ENCODE measurements at places on chromosomes 7 and 10.

- no peak for DNase-seq
These were observed 64.9 kb downstream of the MYL10 start for GRCh38 chr7:101563943-101564777.

GRCh38 chr7:51629206-51629605, 312.6 kb upstream of the COBL start:
- DNase-seq: no peak

DNA sequence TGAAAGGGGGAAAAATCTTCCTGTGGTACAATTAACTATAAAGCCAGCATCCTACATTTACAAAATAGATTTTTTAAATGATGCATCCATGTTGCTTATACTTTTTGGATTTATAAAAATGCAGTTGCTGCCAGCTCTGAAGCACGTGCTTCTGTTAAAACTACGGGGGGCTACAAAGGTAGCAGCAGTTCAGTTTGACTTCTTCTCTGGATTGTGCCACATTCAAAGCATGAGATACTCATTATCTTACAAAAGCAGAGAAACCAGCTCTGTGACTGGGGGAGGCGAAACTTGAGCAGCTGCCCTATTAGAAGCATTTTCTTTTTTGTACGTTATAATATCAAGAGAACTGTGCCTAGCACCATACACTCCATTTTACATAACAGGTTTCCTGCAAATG, 31.1 kb downstream of the NEUROD6 start:
- no peak for DNase-seq

- DNase-seq: no peak
These were observed 44.1 kb upstream of the CNPY1 start for GRCh38 chr7:155590215-155591018.

GRCh38 chr7:101106386-101106785, 20.5 kb upstream of the SERPINE1 start:
- no peak for DNase-seq

GRCh38 chr10:48285710-48286109, 11.2 kb upstream of the FRMPD2 start:
- no peak for DNase-seq

- no peak for DNase-seq
These were observed 65.3 kb upstream of the CAMK2B start for GRCh38 chr7:44390701-44391100.

DNA sequence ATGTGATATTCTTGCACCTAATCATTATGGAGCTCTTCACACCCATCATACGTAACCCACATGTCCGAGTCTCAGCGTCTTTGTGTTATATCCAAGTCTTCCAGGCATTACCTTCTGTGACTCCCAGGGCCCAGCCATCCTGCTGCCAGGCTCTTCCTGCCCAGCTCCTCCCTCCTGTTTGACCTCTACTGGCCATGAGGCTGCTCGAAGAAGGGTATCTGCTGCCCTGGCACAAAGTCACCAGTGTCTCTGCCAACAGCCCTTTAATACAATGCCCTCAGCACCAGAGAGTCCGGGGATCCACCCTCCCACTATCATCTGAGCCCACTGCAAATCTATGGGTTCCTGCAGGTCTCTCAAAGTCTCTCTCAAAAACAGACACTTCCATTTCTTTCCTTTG, 65.3 kb upstream of the WAC start:
- DNase-seq: no peak

DNA sequence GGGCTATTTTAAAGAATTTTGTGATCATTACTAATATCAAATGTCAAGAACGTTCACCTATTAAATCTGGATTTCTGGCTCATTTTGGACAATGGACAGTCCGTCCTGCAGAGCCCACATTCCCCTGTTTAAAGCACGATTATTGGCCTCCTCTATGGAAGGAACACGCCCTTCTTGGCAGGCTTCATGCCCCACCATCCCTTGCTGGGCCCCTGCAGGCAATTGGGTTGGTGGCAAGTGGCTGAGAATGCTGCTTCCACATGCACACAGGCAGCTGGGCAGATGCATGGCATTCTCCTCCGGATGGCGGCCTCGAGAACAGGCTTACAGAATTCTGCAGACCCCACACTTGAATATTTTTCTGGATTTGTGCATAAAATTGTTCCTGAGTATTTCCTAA, 305.8 kb upstream of the MKI67 start:
- DNase-seq: no peak

DNA sequence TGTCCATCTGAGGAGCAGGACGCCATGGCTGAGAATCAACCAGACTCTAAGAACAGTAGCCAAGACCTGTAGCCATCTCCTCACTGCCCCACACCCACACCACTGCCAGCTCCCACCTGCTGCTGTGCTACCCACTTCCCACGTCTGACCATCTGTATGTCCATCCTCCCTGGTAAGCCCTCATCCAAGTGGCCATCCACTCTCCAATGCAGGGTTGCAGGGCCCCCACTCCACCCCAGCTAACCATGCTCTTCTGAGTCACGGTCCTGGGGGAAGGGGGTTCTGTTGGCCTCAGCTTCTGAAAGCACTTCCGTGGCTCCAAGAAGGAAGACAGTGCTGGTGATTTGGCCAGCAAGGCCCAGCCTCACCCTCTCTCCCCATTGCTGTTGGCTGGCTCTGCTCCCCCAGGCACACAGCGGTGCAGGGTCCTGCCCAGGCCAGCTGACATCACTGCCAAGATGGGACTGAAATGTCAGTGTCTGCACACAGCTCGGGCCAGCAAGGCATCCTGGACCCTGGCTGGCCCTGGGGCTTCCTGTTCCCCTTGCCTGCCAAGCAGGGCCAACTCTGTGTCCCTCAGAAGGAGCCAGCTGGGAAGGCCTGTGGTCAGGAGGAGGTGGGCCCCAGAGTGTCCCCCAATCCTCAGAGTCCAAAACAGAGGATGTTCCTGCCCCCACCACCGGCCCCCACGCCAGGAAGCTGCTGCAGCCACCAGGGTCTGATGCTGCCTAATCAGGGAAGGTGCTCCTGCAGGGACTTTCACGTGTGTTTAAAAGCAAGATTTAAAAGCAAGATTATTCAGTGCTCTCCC, 17.5 kb downstream of the RASGEF1A start:
- no peak for DNase-seq

DNA sequence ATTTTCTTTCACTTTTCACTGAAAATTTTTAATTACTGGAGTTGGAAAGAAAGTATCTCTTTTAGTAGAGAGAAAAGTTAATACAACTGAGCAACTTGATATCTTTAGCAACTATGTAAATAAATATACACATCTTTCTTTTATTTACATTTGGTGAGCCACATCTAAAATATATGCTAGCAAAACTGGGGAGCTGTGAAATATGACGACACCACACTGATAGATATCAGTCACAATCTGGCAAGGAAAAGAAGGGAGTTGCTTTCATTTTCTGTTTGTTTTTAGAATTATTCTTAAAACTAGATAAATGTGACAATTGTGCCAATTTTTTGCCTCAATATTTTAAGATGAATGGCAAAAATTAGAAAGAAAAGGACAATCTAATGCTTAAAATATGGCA, 2.7 kb upstream of the ZNF804B start:
- DNase-seq: no peak

GRCh38 chr7:106371629-106372028, 86.8 kb upstream of the NAMPT start:
- no peak for DNase-seq

DNA sequence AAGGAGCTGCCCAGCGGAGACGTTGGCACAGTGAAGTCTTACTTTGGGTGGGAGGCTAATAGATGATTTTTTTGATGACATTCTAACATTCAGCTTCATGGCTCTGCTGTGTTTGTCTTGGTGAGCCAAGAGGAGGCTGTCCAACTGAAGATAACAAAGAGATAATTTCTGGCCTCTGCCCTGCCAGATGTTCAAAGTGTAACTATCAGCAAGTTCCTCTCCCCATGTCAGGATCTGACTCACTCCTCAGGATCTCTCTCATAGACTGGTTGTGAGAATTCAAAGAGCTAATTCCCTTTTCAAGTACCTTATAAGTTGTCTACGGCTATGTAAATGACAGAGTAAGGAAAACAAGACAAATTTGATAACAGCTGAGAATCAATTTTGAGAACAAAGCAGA, 1340.9 kb downstream of the XPNPEP1 start:
- peak; percentile 2 for DNase-seq

DNA sequence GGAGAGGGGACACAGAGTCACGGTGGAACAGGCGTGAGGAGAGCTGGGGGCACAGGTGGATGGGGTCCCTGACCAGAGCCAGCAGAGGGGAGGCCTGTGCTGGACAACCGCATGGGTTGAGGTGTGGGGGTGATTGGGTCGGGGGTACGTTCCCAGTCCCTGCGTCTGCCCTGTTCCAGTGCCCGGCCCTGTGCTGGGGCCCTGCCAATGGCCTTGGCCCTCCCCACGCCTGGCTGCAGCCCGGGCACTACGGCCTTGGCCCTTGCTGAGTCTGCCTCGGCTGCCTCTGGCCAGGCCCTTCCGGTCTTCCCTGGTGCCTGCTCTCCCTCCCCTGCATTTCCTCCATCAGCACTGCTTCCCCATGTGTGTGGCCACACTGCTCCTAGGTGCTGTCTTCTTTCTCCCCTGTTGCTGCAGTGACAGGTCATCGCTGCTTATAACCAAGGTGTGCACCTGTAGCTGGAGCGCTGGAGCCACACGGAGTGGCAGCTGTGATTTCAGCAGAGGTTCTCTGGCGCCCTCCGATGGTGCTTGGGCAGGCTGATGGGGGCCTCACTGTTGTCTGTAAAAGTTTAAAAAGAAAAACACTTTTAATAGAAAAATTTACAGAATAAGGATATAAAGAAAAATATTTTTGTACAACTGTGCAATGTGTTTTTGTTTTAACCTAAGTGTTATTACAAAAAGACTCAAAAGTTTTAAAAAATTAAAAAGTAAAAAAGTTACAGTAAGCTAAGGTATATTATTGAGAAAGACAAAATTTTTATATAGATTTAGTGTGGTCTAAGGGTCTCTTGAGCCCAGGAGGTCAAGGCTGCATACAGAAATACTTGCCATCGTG, 45.2 kb upstream of the BHLHA15 start:
- DNase-seq: no peak

GRCh38 chr10:122499491-122499941, 38.2 kb downstream of the HTRA1 start:
- no peak for DNase-seq

- DNase-seq: no peak
These were observed 18.6 kb upstream of the SMO start for GRCh38 chr7:129169686-129170440.

GRCh38 chr7:63998549-63998948, at the start of gene ZNF722:
Gene ZNF722, plus strand, starts transcription at chr7:63998849. Its CDS starts 113 bp downstream, at chr7:63998962.
- DNase-seq: no peak

- peak; percentile 5 for DNase-seq
These were observed 142.3 kb downstream of the VPS50 start for GRCh38 chr7:93374345-93374940.

GRCh38 chr10:31701546-31701945, 227.1 kb downstream of the ARHGAP12 start:
- no peak for DNase-seq

- DNase-seq: peak; percentile 68
These were observed 22.7 kb downstream of the AP5Z1 start for GRCh38 chr7:4797858-4798705.

DNA sequence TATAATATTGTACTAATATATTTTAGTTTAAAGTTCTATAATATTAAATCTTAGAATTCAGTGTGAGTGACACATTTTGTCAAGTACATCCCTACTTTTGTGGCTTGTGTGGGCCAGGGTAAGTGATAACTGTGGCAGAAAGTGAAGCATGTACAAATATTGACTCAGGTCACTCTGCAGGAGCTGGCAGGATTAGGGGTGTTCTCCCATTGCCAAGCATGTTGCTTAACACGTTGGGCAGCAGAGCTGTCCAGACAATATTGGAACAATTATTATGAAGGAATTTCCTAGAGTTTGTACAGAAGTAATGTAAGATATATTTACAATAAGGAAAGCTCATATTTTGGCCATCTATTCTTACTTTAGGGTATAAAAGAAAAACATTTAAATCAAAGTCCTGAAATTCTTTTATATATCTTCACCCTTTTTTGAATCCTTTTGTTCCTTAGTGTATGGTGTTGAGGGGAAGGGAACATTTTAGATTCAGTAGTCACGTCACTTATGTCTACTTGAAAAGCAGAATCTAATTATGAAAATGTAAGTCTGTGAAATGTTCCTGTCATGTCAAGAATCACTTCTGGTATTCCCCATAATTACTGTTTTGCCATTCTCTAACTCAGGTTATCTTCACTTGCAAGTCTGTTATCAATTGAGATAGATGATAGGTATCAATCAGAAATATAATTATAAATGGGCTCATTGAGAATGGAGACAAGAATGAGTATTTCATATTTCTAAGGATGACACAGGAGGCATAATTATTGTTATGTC, 4.0 kb downstream of the HDAC9 start:
- DNase-seq: no peak

- peak; percentile 78 for DNase-seq
These were observed 47.7 kb upstream of the TRIM8 start for GRCh38 chr10:102596506-102596971.

GRCh38 chr10:16857419-16857818, 40.2 kb upstream of the RSU1 start:
- no peak for DNase-seq

- no peak for DNase-seq
These were observed 2.4 kb downstream of the GATA3 start for GRCh38 chr10:8056871-8057331.

- DNase-seq: no peak
These were observed 1.4 kb downstream of the TMEM243 start for GRCh38 chr7:87217983-87218653.

- DNase-seq: no peak
These were observed 311.0 kb downstream of the ANKRD30A start for GRCh38 chr10:37436357-37436756.

DNA sequence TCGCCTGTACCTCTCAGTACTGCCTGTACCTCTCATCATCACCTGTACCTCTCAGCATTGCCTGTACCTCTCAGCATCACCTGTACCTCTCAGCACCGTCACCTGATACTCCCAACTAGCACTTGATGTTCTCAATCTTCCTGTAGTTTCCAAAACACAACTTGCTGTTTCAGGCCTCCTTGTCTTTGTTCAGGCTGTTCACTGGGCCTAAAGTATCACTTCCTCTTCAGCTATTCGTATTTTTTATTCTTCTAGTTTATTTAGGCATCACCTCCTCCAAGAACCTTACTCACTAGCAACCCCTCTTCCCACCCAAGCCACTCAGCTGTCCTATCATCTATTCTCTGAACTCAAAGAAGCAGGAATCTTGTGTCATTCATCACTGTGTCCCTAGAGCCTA, 24.1 kb downstream of the OR6B1 start:
- DNase-seq: no peak

Measured in HTR-8/SVneo (cell line).